ENCODE measurements at places on chromosomes 1 and 21.

DNA sequence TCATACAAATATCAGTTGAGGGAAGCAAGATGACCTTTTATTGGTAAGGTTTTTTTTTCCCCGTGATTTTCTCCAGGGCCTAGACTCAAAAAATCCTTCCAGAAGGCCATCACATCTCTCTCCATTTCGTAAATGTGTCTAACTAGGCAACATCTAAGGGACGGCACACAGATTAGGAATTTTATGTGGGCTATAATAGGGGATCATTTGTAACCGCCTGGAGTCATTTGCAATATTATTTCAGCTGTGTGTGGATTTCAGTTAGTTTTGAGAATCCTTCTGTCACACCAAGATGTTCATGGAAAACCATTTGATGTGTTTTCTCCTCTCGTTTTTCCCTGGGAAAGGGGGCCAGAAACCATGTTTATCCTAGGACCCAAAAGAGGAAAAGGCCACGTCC is 63.1 kb downstream of the ATP5PO start:
- DNase-seq: no peak

DNA sequence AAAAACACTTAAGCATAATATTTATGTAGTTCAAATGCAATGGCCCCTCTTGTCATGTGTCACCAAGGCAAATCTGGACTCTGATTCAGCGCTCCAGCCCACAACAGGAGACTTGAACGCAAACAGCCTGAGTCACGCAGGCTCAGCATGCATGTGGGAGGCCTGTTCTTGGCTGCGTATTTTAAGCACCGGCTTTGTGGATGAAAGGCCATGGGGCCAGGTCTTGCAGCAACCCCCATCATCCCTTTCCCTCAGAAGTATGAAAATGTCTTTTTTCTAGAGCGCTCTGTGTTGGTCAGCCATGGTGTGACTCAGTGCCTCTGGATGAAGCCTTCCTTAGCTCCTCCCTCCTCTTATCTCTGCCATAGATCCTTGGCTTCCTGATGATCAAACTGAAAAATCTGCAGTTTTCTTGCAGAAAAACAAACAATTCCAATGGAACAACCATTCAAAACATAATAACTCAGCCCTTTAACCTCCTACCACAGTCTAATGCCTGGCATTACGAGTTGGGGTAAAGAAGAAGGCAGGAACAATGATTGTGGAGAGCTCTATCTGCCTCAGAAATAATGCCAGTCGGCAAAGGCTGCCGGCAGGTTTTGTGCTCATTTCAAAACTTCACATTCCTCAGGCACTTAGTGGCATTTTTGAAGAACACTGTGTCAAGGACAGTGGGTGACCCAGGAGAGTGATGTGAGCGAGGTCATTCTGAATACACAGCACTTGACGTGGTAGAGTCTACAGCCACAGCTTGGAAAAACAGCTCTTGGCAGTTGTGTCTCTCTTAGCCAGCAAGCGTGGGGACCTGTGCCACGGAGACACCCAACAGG is 167.5 kb downstream of the CLIC6 start:
- DNase-seq: peak; percentile 37

- no peak for DNase-seq
Measured at GRCh38 chr1:9438431-9439073, 100.7 kb upstream of the SLC25A33 start.

DNA sequence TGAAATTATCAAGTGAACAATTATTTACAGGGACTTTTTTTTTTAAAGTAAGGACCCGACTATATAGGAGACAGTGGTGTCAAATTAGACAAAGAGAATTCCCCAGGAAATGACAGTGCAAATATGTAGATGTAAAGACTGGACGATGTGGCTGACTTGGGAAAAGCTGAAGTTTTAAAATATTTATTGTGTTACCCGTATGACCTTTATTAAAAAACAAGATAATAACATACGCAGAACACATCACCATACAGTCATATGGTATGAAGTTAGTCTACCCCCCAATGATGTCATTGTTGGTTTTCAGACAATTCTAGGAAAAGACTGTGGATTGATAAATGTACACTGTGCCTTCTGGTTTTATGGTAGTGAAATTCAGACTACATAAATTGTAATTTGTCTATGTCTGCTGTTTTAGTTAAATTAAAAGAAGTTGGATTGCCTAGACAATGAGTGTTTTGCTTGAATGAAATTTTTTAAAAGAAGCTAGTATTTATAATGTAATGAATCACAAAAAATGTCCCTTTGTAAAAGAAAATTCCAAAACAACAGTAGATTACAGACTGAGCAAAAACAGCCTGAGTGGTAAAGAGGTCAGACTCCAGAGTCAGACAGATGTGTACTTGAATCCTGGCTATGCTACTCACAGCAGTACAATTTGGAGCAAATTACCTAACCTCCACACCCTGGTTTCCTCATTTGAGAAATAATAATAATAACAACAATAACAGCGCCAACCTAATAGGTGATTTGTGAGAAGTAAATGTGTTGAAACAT is 15.5 kb upstream of the PDC start:
- DNase-seq: no peak

- DNase-seq: no peak
Measured at GRCh38 chr1:118300808-118301207, 115.8 kb upstream of the SPAG17 start.

DNA sequence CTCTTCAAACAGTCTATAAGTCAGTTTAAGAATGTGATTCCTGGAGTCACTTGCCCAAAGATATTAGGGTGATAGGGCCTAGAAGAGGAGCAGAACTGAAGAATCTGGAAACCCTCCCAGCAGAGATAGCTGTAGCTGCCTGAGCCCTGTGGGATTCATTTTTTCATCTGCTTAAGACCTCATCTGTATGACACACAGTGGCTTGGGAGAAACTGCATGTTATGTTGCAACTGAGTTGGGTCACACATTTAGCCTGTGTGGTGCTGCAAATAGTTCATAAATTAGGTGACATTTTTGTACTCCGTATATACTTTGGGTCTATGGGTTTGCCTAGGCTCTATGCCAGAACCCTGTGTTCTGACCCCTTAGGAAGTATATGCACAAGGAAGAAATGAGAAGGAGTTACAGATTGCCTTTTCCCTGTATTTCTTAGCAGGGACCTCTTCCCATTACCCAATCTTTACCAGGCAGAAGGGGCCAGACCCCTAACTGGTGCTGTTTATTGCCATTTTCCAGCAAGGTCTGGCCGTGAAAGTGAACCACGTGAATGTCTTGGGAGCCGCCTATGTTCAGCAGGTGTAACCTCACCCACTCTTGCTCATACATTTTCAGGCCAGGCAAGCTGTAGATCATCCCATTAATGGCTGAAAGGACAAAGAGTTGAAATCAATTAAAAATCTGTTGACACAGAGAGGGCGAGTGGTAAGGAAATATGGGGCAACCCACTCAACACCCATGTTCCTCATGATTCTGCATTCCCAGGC is 41.9 kb upstream of the SLC19A2 start:
- no peak for DNase-seq

DNA sequence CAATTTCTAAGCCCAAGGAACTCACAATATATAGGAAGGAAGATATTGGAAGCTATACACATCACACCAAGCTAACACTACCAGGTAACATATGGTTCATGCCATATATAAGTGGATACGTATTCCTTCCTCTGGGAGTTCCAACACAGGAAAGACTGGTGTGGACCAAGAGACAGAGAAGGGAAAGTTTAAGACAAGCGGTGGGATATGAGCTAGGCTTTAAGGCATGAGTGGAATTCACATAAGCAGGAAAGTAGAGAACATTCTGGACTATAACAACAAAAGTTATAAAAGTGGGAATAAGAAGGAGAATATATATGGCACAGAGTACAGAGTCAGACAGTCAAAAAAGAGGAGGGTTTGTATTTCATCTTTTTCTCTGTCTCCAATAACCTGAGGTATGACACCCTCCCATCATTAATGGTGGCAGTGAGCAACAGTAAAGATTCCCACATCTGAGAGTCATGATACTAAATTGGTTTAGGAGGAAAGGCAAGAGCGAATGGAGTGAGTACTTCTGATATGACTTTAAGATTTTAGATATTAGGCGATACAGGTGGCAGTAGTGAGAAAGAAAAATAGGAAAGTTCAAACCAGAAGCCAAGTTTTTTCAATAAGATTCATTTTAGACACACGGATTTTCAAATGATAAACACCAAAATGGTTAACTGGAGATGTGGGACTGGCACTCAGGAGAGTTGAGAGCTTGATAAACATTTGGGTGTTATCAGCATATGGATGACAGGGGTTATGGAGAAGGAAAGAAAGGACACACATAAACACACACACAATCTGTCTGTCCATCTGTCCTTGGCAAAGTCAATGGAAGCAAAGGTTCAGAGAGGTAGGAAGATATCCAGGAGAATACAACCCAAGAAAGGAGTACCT is 87.4 kb upstream of the TTC39A start:
- no peak for DNase-seq

- no peak for DNase-seq
Measured at GRCh38 chr1:67350783-67351182, 43.1 kb downstream of the IL12RB2 start.

GRCh38 chr1:29382851-29383745 is 146.8 kb downstream of the PTPRU start:
- DNase-seq: no peak

- DNase-seq: no peak
Measured at GRCh38 chr1:44489481-44489880, 84.4 kb downstream of the RNF220 start.

- DNase-seq: no peak
Measured at GRCh38 chr1:214553142-214553710, 1.8 kb upstream of the PTPN14 start.

GRCh38 chr1:214364386-214364785 is 83.4 kb downstream of the SMYD2 start:
- DNase-seq: no peak

- peak; percentile 37 for DNase-seq
Measured at GRCh38 chr1:233240829-233241682, 54.5 kb downstream of the PCNX2 start.

GRCh38 chr1:164240081-164240480 is 318.9 kb upstream of the PBX1 start:
- DNase-seq: no peak

DNA sequence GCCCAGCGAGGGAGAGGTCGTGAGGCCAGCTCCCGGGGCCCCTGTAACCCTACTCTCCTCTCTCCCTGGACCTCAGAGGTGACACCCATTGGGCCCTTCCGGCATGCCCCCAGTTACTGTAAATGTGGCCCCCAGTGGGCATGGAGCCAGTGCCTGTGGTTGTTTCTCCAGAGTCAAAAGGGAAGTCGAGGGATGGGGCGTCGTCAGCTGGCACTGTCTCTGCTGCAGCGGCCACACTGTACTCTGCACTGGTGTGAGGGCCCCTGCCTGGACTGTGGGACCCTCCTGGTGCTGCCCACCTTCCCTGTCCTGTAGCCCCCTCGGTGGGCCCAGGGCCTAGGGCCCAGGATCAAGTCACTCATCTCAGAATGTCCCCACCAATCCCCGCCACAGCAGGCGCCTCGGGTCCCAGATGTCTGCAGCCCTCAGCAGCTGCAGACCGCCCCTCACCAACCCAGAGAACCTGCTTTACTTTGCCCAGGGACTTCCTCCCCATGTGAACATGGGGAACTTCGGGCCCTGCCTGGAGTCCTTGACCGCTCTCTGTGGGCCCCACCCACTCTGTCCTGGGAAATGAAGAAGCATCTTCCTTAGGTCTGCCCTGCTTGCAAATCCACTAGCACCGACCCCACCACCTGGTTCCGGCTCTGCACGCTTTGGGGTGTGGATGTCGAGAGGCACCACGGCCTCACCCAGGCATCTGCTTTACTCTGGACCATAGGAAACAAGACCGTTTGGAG is 23.7 kb upstream of the TNFRSF1B start:
- DNase-seq: no peak

DNA sequence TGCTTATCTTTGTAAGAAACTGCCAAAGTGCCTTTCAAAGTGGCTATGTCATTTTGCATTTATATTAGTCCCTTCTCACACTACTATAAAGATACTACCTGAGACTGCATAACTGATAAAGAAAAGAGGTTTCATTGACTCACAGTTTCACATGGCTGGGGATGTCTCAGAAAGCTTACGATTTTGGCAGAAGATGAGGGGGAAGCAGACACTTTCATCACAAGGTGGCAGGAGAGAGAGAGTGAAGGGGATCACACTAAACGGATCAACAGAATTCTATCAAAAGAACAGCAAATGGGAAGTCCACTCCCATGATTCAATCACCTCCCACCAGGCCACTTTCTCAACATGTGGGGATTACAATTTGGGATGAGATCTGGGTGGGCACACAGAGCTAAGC is 1352.0 kb upstream of the B3GALT2 start:
- DNase-seq: no peak

DNA sequence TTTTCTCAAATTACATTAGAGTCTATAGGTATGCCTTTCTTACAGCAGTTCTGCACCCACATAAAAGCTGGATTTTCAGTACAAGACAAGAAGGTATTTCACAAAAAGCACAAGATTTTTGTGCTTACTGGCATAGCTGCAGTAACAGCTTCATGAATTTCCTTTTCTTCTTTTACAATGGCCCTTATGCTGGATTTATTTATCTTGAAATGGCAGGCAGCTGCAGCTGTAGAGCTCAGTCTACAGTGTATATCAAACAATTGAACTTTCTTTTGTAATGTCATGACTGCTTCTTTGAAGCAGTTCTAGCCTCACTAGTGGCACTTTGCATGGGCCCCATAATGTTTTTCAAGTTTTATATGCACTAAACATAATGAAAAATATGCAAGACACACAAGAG is 510.2 kb downstream of the KCNT2 start:
- DNase-seq: no peak

DNA sequence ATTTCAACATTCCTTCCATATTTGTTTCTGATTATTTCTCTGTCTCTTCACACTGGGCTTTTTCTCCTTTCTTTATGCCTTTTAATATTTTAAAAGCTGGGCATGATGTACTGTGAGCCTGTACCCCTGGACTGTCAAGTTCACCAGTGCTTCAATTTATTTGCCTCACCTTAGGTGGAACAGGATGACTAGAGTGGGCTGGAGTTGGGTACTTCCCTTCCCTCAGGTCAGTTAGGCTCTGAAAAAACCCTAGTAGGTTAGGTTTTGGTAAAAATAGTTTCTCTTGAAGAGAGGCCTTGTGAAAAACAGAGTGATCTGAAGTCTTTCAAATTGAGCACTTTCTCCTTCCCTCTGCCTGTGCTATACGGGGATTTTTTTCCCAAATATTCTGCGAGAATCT is 163.0 kb upstream of the LYPLAL1 start:
- no peak for DNase-seq

DNA sequence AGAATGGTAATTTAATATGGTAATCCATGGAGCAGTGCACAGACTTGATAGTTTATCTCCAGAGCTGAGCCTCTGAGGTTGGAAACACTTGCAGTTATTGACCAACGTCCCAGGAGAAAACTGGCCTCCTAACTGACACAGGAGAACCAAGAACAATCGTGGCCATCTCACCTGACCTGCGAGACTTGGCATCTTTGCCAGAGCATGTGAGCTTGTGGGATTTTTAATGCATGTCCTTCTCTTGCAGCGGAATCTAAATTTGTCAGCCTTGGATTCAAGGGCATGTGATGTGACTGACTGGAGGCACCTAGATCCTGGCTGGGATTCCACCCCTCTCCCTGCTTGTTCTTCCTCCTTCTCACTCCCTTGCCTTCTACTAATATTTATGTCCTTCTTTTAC is 27.8 kb upstream of the SLC26A9 start:
- no peak for DNase-seq

- no peak for DNase-seq
Measured at GRCh38 chr1:3581296-3582036, 29.8 kb downstream of the MEGF6 start.

- no peak for DNase-seq
Measured at GRCh38 chr1:236888903-236889302, 93.8 kb downstream of the MTR start.

Measured in CD8-positive, alpha-beta T cell (primary cell).